ENCODE measurements at places on chromosomes 6 and 20.

GRCh38 chr6:56551409-56552120 is 91.1 kb downstream of the DST start:
- no peak for DNase-seq

DNA sequence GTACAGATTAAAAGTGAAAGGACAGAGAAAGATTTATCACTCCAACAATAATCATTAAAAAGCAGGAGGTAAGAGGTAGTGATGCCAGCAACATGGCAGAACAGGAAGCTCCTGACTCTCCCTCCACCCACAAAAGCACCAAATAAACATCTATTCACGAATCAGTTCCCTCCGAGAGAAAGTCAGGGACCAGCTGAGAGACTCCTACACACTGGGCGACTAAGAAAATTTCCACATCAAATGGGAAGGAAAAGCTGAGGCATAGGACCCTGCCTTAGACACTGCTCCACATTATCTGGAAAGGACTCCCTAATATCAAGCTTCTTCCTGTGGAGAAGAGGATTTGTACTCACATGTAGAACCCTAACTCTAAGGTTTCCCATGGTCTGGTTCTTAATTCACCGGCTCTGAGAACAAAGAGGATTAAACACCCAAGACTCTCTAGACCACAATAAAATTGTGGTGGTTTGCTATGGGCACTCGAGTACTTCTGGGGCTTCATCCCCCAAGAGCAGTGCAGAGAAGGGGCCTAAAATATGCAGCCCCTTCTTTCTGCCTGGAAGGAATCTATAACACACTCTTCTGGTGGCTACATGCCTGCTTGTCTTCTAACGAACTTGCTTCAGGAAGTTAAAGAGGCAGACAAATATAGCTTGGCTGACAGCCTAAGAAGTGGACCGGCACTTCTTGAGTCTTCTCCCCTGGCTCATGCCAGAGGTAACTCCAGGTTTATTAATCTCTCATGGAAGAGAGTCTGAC is 29.4 kb upstream of the ASF1A start:
- no peak for DNase-seq

DNA sequence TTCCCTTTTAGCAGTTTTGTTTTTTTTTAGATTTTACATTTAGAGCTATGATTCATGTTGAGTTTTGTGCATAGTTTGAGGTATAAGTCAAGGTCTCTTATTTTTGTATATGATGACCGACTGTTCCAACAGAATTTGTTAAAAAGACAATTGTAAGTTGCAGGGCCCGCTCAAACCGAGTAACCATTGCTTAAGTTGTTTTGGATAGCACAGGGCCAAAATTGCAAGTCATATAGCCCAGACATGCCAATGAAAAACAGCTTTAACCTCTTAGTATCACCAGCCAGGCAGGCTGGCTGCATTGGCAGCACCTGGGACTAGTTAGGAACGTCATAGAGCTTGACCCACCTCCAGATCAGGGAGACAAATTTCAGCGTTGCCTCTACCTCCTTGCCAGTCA is 47.3 kb downstream of the PFDN4 start:
- DNase-seq = no peak

DNA sequence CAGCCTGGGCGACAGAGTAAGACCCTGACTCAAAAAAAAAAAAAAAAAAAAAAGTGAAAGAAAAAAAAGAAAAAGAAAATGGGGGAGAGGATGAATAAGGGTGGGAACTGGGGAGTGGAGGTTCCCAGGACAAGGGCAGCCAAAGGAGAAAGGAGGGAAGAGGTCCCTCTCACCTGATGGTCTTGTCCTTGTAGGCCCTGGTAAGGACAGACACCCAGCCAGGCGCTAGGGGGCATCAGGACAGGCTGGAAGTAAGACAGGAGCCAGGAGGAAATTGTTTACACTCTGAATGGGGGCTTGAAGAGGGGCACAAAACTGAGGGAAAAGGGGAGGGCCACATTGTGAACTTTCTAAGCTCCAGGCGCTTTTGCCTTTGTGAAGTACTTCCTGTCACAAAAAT is 2.3 kb upstream of the ALDH5A1 start:
- DNase-seq = no peak

DNA sequence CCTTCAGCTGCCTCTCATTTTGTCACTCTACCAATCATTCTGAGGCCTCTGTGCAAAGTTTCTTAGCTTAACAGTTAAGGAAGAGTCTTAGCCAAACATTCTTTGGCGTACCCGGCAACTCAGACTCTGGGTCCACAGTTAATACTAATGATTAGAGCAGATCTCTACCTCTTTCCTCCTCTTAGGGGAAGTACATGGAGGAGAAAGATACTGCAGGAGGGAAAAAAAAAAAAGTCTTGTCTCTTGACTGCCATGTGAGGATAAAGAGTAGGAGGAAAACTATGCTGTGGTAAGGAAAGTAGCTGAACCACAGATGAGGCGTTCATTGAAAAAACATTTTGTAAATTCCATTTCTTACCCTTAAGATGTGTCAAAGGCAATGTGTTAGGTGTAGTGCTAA is 44.0 kb upstream of the MARCKS start:
- DNase-seq = no peak

- DNase-seq = peak; percentile 95
Observed at GRCh38 chr20:24948939-24949679, at the start of gene CST7. CST7 (plus strand) TSS chr20:24949269; CDS start chr20:24949506, 237 bp downstream.

DNA sequence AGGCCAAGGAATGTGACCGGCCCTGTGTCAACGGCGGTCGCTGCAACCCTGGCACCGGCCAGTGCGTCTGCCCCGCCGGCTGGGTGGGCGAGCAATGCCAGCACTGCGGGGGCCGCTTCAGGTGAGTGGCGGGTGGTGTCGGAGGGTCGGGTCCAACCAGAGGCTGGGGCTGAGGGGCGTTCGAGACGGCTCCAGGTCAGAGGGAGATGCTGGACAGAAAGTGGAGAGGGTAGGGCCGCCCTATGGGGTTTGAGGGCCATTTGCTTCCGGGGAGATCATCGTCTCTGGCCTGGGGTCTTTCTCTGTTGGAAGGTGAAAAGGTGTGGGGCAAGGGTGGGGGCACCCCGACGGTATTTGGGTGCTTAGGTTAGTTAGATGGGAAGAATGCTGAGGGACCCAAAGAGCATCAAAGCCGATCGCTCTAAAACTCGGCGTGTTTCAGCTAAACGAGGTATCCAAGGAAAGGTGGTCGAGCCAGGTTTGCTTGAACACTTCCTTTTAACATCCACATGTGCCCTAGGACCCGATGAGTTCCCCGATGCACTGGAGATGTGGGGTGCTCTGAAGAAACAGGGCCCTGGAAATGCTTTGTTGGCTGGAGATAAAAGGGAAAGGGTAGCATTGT is 691 bp downstream of the ATRN start:
- DNase-seq = no peak

DNA sequence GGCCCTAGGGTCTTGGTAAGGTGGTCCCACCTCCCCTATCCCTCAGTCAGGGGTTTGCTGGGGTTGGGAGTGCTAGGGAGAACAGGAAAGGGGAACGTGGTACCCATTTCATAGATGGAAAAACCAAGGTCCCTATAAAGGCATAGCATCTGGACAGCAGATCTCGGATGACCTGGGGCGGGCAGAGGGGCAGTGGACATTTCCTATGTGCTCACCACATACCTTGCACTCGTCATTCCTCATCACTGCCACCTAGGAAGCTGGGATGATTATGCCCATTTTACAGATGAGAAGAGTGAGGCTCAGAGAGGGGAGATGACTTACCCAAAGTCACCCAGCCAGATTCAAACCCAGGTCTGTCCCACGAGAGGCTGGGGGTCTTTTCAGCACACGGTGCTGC is 12.1 kb downstream of the MYLK2 start:
- DNase-seq = no peak

- DNase-seq = peak; percentile 77
Observed at GRCh38 chr20:23446505-23446904, 6.2 kb downstream of the CST11 start.

Measured in activated CD4-positive, alpha-beta T cell treated with anti-CD3 and anti-CD28 coated beads, Interleukin-2, amount 10 ng/mL, durations not matched to agents 24 days and 14 days (primary cell).